Stimulated activated CD4-positive, alpha-beta T cell treated with anti-CD3 and anti-CD28 coated beads, Interleukin-1b, Interleukin-23, amount 100 ng/mL, for 1 hour (primary cell): ENCODE measurements at places on chromosomes 2 and 18.

DNA sequence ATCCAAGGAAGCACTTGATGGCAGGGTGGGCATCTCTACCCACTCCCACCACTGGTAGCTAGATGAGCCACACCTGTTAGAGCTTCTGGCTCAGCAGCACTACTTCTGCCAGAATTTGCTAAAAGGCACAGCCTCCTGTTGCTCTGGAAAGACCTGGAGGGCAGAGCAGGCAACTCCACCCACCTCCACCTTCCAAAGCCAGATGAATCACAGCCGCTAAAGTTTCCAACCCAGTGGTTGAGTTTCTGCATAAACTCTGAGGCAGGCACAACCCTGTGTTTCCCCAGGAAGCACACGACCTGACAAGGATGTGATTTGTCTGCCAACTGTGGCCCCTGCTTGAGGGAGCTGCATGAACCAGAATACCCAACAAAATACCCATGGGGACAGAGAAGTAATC lies 111.6 kb upstream of the GCFC2 start:
- DNase-seq: no peak

DNA sequence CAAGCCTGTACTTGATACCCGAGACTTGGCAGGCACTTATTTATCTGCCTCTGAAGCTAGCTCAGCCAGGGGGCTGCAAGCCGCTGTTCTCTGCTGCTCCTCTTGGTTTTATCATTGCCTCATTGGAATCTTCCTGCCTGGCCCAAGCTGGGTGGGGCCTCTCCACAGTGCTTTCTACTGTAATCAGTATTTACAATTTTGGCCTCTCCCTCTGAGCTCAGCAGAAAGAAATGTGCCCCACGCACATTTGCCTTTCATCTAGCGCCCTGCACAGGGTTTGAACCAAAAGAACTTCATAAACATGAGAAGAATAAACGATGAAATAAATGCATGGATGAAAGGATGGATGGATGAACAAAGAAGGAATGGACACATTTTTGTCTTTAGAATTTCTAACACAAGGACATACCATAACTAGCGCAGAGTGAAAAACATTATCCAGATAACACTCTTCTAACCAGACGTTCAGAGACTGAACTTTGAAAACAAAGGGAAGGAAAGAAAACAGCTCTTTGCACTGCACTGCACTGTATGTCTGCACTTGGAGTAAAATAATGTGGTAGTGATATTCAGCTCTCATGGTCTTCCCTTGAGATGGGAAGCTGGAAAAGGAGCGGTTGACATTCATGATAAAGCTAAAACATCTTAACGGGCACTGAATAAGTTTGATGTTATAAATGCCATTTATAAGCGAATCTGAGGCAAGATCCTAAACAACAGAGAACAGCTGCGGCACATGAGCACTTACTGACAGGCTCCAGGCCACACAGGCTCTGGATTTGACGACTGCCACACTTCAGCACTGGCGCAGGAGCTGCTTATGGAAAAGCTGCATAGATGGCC lies 86.8 kb upstream of the SP3 start:
- no peak for DNase-seq

DNA sequence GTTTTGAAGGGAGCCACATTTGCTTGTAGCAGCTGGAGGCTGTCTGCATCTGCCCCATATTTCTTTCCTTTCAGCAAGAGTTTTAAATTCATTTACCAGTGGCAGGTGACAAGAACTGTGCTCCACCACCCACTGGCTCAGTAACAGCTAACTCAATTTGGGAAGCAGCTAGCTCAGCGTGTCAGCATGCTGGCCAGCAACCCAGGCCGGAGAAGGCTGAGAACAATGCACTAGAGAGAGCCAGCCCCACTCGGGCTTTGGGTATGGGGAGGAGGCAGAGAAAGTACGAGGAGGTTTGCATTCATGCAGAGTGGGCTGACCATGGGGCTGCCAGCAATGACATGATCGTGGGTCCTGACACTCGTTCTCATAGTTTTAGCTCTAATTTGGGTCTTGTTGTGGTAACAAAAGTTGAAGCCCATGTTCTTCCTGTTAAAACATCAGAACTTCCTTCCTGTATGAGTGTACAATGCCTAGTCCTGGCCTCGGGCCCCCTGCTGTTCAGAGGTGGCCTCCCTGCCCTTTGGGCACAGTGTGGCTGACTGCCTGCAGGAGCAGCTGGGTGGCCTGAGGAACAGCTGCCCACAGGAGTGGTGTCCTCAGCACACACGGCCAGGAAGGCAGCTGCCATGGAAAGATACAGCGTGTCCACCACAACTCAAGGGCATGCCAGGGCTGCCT lies 23.0 kb downstream of the CDC42EP3 start:
- DNase-seq: no peak

DNA sequence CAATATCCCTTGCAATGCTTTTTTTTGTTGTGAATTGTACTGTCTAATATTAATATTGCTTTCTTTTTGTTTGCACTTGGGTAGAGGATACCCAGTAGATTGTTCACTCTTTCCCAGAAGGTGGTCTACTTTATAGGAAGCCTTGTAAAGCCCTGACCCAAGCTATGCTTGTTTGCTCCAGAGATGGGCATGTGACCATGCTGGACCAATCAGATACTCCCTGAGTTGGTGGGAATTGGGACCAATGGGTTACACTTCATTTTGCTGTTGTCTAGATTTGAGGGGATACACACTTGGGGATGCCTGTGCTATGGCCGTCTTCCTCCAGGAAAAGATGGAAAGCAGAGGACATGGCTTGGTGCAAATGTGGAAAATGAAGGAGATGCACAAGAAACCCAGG lies 314.3 kb downstream of the DYSF start:
- no peak for DNase-seq

- no peak for DNase-seq
These were observed 17.3 kb downstream of the PHLPP1 start for GRCh38 chr18:62732617-62733016.

- DNase-seq: no peak
These were observed 81.5 kb downstream of the PIGN start for GRCh38 chr18:62105376-62105775.

- DNase-seq: no peak
These were observed 673 bp downstream of the CENPO start for GRCh38 chr2:24793761-24794435.

DNA sequence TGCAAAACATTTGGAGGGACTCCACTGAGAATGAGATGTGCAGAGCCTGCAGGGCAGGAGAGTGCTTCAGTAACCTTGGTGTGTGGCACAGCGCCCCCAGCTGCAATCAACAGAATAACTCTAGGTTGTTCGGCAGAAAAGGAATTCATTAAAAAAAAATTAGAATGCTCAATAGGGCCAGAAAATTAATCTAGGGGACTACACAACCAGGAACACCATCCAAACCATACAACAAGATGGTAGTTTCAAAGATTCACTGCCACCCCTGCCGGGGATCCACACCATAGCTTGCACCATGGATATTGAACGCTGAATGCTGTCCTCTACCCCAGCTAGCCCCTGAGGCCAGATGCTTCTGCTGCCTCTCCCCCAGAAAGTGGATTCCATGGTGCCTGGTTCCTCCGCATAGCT lies 50.1 kb downstream of the THUMPD2 start:
- no peak for DNase-seq

- peak; percentile 53 for DNase-seq
These were observed 24.6 kb downstream of the MAIP1 start for GRCh38 chr2:199979832-199980628.

DNA sequence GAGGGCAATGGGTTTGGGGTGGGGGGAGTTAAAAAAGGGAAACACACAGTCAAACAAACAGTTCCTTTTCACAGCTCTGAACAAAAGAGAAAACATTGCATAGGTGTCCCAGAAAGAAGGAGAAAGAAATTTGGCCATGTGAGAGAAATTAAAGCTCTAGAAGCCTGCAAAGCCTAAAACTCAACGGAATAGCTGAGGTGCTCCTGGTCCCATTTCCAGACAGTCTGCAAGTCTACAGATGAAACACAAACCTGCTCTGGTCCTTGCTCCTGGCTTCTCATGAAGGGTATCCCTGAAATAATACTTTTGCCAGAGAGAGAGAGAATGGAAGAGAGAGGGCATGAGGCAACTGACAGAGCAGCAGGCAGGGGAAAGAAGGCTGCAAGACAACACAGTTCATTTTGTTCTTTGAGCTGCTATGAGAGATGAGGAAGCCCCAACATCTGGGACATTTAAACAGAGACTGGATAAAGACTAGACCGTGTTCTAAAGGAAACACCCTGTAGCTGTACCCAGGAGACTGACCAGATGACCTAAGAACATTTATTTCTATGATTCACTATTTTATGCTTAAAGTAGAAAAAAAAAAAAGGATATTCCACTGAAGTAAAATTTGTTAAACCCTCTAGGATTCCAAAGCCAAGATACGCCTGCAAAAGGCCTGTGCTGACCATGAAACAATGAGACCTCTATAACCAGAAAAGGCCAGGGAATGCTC lies 57.3 kb upstream of the CYP26B1 start:
- no peak for DNase-seq

DNA sequence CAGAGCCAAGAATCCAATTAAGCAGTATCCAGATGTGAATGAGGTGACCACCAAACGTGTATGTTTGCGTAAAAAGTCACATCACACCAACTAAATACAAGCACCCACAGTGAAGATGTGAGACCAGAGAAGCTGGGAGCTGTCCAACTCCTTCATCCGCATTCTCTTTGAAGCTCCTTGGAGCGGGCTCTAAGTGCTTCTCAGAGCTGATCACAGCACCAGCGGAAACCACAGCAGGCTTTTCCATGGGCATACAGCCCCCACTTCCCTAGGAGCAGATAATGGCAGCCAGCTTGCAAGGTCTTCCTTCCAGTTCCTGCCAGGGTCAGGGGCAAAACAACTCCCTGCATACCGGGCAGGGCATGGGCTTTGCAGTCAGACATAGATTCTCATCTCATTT lies 36.4 kb downstream of the REEP1 start:
- no peak for DNase-seq

- no peak for DNase-seq
These were observed 19.7 kb downstream of the IAH1 start for GRCh38 chr2:9494081-9494480.

DNA sequence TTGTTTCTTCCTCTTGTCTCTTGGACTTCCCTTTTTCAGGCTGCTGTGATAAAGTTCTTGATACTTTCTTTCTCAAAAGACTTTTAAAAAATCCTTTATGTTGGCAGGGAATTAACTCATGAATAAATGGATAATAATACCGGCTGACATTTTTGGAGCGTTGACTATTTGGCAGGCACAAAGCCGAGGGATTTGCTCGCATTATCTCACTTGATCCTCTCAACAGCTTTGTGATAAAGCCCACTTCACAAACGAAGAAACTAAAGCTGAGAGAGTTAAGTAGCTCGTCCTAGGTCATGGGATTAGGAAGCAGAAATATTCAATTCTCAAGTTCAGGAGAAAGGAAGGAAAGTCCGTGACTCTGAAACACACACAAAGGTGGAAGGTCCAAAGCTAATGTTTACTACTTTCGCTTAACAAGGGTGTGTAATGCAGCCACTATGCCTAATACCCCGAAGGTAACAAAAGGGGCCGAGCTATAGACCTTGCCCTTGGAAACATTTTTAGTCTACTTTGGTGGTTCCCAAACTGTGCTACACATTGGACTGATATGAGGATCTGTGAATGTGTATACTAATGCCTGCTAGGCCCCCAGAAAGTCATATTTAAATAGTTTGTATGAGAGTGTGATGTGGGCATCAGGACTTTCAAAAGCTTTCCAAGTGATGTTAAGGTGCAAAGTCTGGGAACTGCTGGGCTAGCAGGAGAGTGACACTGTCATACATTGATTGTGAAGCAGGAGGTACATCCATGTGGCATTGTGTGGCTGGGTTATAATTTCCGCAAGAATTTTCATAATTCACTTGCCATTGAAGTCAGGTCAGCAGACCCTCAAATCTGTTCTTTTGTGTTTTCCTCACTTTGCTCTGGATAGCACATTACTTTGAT lies 508.4 kb downstream of the PLCL1 start:
- DNase-seq: no peak

DNA sequence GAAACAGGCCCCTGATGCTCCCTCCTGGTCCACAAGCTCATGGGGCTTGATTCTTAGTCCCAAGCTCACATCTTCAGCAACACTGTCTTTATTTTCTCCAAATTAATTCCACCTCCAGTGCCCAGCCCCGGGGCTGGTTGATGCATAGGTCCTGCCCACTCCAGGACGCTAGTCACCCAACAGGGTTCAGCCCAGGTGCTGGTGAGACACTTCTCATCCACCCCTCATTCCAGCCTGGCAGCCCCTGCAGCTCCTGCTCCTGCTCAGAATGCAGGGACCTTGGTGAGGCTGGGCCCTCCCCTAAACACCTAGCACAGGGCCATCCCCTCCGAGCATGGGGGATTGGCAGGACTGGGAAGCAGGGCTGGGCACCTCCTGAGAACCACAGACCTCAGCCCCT lies 25.7 kb downstream of the STEAP3 start:
- DNase-seq: no peak

- DNase-seq: no peak
These were observed 55.9 kb upstream of the SP3 start for GRCh38 chr2:174020926-174021662.

DNA sequence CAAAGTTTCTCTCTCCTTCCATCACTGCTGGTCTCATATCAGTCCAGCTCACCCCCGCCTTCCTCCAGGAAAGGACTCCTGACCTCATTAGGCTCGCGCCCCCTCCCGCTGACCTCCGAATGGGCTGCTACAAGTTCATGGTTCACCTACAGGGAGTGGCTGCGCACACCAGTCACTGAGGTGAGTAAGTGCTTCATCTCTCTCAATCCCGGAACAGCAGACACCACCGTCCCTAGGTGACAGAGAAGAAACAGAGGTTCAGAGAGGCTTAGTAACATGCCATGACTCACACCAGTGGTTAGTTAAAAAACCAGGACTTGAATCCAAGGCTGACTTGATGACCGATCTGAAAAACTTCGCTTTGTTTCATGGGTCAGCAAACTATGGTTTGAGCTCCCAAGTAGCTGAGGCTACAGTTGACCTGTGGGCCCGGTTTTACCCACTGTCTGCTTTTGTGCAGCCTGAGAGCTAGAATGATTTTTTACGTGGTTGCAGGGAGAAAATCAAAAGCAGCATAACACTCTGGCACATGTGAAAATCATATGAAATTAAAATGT lies 42.0 kb downstream of the ZFP36L2 start:
- DNase-seq: no peak

- no peak for DNase-seq
These were observed 47.6 kb downstream of the G6PC2 start for GRCh38 chr2:168948621-168949212.

GRCh38 chr2:197348721-197349360 lies 38.3 kb upstream of the ANKRD44 start:
- no peak for DNase-seq

- DNase-seq: no peak
These were observed 217.7 kb upstream of the SMAD7 start for GRCh38 chr18:49168281-49168985.

DNA sequence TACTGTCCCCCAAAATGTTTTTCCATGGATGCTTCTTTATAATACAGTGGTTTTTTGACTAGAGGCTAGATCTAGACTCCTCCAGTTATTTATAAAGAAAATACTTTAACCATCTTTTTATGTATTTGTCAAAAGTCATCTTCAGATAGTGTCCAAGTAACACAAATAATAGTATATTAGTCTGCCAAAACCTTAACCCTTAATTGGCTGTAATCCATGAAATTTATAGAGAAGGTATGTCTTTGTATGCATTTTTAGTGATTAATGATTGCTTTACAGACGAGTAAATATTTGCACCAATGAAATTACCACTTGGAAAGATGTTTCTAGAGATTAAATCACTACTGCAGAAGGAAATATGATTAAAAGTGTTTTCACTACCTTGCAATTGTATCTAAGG lies 451.8 kb upstream of the NRXN1 start:
- DNase-seq: no peak
